HCT116 (cell line): ENCODE measurements at places on chromosomes 3 and 15. TPM values are rescaled to one million over a fixed set of nuclear protein-coding genes. Genes with fewer than 3 reads are reported as not detected.

The PRSS50 gene
- total RNA-seq, result not detected

The PPP1R14D gene
- total RNA-seq, result not detected

The SLC28A2 gene
- not detected for total RNA-seq

The CCR3 gene
- total RNA-seq, result not detected

The MYLK gene
- total RNA-seq, result 3.8 TPM

The UBE2E1 gene
- total RNA-seq, result 75.1 TPM

The BCHE gene
- total RNA-seq, result not detected

The DIS3L gene
- 32.2 TPM for total RNA-seq

The ERICH6 gene
- not detected for total RNA-seq

The C3orf85 gene
- not detected for total RNA-seq

The ALDH1L1 gene
- 0.81 TPM for total RNA-seq

The ACVR2B gene
- 18.3 TPM for total RNA-seq

The TYRO3 gene
- total RNA-seq, result 34.6 TPM

The BTLA gene
- 0.17 TPM for total RNA-seq

The CD86 gene
- not detected for total RNA-seq

The RNU5B-1 gene
- not detected for total RNA-seq
